ENCODE measurements at places on chromosomes 2 and 18. TPM values are rescaled to one million over a fixed set of nuclear protein-coding genes. Genes with fewer than 3 reads are reported as not detected.
A peak's percentile ranks its signal among the peaks of the same experiment; 100 is the strongest.

DNA sequence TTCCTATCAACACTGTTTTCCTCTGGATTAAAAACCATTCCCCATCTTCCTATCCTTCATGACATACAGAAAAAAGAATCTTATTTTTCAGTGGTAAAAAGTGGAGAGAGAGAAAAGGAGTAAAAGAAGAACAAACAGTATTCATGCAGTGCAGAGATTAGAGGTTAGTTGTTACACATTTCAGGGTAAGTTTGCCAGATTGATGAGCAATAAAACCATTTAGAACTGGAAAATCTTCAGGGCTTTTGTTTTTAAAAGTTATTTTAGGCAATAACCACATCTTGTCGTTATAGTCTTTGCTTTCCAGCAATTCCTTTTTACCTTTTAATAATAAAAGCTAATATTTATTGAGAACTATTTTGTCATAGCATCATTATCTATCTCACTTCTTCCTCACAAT, 104.5 kb downstream of the GPD2 start:
- H3K27me3 ChIP-seq: no peaks in the 10 kb centered on the region
- H3K27ac ChIP-seq: no peak overlapping the region
- no peak for DNase-seq
- no peaks in the 10 kb centered on the region for H3K36me3 ChIP-seq
- H3K4me3 ChIP-seq: no peak overlapping the region

DNA sequence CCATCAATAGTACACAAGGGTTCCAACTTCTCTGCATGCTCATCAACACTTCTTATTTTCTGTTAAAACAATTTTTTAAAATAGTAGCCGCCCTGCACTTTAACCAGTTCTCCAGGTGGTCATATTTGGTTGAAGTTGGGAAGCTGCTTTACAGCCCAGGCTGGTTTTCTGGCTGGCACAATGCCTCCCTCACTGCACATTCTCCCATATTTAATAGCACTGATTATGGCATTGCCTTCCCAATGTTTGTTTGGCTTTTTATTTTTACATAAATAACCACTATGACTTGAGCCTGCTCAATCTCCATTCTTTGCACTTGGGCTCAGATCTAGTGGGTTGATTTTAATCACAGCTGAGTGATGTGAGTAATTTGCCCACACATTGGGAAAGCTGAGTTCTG, 111.9 kb upstream of the MAP4K3 start:
- H3K27ac ChIP-seq: no peak overlapping the region
- peaks cover 33% of the 10 kb centered on the region for H3K4me1 ChIP-seq
- no peak for DNase-seq
- no peak overlapping the region for H3K4me3 ChIP-seq
- H3K36me3 ChIP-seq: peaks cover 5% of the 10 kb centered on the region

DNA sequence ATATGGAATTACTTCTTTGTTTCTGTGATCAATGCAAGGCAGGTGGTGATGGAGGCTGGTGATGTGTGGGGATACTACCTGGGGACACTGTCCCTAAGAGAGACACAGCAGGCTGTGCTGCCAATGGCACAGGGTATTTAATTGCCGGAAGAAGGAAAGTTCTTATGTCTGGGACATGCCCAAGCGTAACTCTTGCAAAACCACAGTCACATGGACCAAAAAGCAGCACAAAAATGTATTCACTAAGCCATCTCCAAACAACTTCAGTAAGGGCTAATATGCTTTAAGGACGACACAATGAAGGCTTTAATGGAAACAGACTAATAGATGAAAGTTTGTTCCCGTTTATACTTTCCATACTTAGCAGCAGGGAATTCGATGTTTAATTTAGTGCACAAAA, 49.7 kb upstream of the AP1S3 start:
- H3K4me1 ChIP-seq: no peaks in the 10 kb centered on the region
- H3K27ac ChIP-seq: no peak overlapping the region
- H3K4me3 ChIP-seq: no peak overlapping the region
- DNase-seq: no peak

LRRC30 gene
- total RNA-seq: not detected

DNA sequence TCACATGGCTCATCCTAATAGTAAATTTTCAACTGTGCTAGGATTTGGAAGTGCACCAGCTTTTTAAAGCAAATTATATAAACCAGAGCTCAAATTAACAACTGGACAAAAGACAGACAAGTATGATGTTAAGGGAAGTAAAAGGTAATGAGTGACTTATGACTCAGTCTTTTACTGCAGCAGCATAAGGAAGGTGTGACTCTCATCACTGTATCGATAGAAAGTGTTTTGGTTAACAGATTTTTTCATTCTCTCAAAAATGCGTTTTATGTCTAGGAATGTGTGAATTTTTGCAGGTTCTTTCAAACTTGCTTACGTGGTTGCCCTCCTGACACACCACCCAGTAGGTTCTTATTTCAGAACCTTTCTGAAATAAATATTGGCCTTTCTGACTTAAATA, 244.2 kb upstream of the BOD1L2 start:
- no peaks in the 10 kb centered on the region for H3K36me3 ChIP-seq
- peaks cover 50% of the 10 kb centered on the region for H3K4me1 ChIP-seq
- no peaks in the 10 kb centered on the region for H3K27me3 ChIP-seq
- H3K4me3 ChIP-seq: peak overlapping the region; percentile 25
- peak overlapping the region; percentile 88 for H3K27ac ChIP-seq
- no peak for DNase-seq

POMC gene
- not detected for total RNA-seq
